ENCODE measurements at places on chromosomes 4 and X.
A peak's percentile ranks its signal among the peaks of the same experiment; 100 is the strongest.

GRCh38 chrX:145292218-145292617 lies 44.9 kb downstream of the SPANXN1 start:
- peak; percentile 1 for DNase-seq

DNA sequence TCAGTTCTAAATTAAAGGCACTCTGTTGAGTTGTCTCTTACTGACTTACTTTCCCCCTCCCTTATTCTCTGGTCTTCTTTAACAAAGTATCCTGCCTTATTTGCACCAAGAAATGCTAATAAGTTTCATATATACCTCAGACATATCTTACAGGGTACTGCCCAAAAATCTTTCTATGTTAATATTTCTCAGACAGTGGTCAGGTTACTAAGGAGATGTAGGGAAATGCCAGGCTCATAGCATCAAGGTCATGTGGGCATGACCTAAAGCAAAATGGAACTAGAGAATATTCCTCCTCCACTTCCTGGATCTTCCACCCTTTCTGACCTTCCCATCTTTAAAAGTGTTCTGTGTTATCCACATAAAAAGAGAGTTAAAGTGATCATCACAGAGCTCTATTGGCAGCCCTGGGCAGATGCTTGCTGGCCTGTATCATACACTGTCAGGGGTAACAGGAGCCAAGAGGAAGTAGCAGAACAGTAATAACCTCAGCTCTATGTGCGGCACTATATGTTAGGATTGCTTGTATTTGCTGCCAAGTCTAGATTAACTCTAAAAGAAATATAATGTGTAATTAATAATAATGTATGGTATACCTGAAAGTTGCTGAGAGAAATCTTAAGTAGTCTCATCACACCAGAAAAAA lies 74.3 kb downstream of the IQCM start:
- DNase-seq: no peak

DNA sequence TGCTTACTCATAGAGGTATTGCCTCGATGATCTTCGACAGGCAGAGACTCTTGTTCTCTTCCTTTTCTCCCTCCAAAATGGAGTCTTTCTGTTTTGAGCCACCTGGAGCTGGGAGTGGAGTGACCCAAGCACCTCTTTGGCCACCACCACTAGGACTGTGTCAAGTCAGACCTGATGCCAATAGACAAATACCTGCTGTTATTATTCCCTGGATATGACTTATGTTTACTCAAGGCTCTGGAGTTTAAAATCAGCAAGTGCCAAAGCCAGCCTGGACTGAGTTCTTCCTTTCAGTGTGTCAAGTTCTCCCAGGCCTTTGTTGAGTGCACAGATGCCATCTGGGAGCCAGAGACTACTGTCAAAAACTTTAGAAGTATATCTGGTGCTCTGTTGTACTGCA lies 130.2 kb upstream of the SLC6A14 start:
- no peak for DNase-seq

- no peak for DNase-seq
Measured at GRCh38 chr4:55947254-55947882, 1.4 kb upstream of the CEP135 start.

DNA sequence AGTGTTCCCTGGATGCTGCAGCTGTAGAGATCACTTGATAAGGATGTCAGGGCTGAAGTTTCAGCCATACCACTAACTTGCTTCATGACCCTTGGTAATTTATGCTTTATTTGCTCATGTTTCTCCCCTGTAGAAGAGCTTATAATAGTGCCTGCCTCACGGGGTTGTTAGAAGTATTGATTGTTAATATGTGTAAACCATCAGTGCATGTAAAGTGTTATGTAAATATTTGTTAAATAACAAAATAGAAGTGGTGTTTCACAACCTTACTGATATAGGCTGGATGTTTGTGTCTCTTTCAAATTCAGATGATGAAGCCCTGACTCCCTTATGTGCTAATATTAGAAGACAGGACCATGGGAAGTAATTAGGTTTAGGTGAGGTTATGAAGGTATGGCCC lies 1.5 kb upstream of the CXCL2 start:
- DNase-seq: no peak
